ENCODE measurements at places on chromosomes 6 and 20. TPM values are rescaled to one million over a fixed set of nuclear protein-coding genes. Genes with fewer than 3 reads are reported as not detected.

DNA sequence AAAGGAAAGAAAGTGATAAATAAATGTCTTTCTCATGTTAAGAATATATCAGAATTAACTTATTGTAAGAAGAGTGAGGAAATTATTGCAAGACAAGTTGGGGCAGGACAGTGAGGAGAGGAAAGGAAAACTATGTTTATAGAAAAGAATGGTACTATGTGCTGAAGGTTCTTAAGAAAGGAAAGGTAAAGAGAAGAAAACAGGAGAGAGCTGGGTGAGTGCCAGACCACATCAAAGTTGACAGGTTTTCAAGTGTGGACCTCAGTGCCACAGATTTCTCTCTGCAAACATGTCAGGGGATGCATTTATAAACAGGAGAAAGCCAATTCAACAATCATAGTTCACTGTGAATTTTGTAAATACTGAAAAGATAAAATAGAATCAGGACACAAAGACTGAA lies 439.2 kb downstream of the PKHD1 start:
- H3K4me1 ChIP-seq = no peaks in the 10 kb centered on the region
- no peak overlapping the region for H3K27ac ChIP-seq
- no peaks in the 10 kb centered on the region for H3K27me3 ChIP-seq
- DNase-seq = no peak
- no peak overlapping the region for H3K4me3 ChIP-seq

DNA sequence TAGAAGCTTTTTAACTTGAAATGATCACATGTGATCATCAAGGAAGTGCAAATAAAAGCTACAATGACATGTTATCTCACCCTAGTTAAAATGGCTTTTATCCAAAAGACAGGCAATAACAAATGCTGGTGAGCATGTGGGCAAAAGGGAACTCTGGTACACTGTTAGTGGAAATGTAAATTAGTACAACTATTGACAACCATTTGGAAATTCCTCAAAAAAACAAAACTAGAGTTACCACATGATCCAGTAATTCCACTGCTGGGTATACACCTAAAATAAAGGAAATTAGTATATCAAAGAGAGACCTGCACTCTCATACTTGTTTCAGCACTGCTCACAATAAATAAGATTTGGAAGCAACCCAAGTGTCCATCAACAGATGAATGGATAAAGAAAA lies 108.7 kb downstream of the HTR1B start:
- H3K4me3 ChIP-seq = no peak overlapping the region
- H3K27me3 ChIP-seq = no peaks in the 10 kb centered on the region

DNA sequence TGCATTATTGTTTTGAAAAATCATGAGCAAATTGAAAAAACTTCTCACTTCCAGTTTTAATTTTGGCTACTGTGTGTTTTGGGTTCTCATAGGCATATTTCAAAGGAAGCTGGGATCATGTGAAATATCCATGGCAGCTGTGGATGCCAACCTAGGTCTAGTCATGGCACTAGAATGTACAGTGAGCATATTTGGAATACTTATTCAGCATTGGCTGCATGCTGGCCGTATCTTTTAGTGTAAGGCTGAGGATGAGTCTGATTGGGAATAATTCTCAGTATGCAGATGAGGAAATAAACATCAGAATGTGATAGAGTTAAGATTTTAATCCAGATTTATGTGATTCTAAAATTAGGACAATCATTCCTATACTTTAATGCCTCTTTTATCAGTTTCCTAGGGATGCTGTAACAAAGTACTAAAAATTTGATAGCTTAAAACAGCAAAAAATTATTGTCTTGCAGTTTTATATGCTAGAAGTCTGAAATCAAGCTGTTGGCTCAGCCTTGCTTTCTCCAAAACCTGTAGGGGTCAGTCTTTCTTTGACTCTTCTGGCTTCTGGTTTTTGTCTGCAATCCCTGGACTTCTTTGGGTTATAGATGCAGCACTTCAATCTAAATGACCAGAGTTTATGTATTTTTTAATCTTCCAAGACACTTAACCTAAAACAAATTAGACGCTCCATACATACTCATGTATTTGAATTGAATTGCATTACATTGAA lies 37.7 kb upstream of the DEFB112 start:
- H3K4me3 ChIP-seq = no peak overlapping the region
- no peak for DNase-seq
- H3K4me1 ChIP-seq = no peaks in the 10 kb centered on the region
- H3K27ac ChIP-seq = no peak overlapping the region
- H3K27me3 ChIP-seq = no peaks in the 10 kb centered on the region

GRCh38 chr20:17806739-17807441 lies 107.1 kb downstream of the BANF2 start:
- H3K27ac ChIP-seq = peak overlapping the region; percentile 80
- H3K4me1 ChIP-seq = no peaks in the 10 kb centered on the region
- no peaks in the 10 kb centered on the region for H3K36me3 ChIP-seq
- H3K4me3 ChIP-seq = no peak overlapping the region
- DNase-seq = peak; percentile 59

DNA sequence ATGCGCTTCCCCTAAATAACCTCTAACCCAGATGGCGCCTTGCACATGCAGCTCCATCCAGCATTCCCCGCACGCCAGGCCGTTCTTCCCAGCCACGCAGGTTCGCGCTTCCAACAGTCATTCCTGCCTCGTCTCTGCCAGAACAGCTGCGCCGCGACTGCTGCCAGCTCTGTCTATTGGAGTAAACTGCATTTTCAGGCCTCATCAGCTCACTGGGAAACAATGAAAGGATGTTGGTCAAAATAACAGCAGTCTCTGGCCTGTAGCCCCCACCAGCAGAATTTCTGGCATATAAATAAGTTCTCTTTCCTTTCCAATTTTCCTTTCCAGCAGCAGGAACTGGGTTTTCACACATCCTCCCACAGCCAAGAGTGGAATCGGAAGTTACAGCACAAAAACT lies 14.6 kb downstream of the NRSN1 start:
- H3K4me1 ChIP-seq = no peaks in the 10 kb centered on the region
- DNase-seq = no peak
- H3K36me3 ChIP-seq = no peaks in the 10 kb centered on the region
- no peak overlapping the region for H3K27ac ChIP-seq

DNA sequence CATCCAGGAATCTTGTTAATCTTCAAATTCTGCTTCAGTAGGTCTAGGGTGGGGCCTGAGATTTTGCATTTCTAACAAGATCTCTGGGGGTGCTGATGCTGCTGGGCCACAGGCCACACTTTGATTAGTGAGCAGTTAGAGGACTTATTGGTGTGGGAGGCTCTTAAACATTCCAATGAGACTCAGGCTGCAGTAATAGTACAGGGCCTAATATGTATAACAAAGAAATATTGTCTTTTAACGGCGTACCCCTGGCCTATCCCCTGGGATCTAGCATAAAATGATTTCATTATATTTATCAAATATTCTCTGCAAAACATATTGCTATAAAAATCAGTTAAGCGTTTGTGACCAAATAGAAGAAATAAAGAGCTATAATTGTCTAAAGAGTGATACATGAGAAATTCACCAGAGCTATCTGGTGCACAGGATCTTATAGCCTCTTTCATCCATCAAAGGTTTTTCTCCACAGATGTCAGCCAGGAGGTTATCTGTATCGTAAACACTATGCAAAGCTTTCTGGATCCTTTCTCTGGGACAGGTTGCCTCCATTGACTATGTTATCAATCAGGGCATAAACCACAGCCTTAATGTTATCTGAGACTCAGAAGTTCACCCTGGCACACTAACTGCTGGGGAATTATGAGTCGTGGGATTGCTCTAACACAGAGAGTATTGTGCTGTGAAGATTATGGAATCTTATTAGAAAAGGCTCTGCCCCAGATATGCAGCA lies 488.5 kb upstream of the MAP3K7 start:
- H3K27ac ChIP-seq = no peak overlapping the region
- no peaks in the 10 kb centered on the region for H3K36me3 ChIP-seq
- H3K4me1 ChIP-seq = no peaks in the 10 kb centered on the region
- H3K27me3 ChIP-seq = no peaks in the 10 kb centered on the region
- DNase-seq = no peak

DNA sequence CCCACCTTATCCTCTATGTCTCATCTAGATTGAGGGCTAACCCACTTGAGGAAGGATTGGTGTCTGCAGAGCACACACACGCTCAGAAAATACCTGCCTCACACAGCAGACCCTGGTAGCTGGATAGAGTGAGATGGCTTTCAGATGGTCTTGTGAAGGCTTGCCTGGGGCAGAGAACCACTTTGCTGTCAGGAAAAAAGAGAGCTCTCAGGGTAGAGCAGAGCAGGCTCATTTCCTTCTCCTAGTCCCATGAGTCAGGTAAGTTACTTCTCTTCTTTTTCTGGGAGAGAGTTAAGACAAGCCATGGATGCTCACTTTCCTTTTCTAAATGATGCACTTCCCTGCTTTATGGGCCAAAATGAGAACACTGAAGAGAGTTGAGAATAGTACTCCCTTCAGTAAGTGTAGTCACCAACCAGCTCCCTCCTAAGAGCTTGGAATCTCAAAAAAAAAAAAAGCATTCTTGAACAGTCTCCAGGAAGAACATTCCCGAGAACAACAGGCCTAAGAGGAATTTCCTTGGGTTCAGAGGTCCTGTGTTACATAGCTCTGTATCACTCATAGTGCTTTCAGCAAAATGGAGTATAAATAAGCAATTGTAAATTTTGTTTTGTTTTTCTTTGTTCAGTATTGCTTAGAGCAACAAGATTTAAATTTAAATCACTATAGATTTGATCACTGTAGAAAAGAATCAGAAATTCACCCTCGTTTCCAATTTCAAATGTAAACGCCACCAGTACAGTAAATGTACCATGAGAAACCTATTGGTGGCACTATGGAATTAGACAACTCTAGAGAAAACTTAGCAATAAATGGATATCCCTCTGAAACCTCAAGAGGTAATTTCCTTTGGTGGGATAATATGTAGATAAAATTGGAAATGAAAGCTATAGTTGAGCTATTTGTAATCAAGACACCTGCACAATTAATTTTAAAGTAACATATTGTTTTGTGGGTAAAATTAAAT lies 530.3 kb downstream of the RFPL4B start:
- H3K4me1 ChIP-seq = no peaks in the 10 kb centered on the region
- no peak overlapping the region for H3K27ac ChIP-seq
- DNase-seq = no peak

DNA sequence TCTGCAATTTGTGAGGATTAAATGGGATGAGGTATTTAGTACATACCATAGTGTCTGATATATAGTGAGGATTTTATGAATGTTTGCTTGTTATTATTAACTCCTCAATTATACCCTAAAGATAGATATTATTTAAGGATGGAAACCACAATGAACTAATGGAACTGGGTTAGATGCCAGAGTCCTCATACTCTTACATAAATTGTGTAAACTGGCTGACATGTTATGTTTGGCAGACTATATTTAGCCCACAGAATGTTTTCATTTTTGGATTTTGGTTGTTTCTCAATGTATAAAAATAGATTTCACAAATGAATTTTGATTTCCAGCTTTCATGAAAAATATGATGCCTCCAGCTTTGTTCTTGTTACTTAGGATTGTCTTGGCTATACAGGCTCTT lies 37.6 kb downstream of the HTR1B start:
- no peak overlapping the region for H3K27ac ChIP-seq
- no peak overlapping the region for H3K4me3 ChIP-seq
- H3K27me3 ChIP-seq = no peaks in the 10 kb centered on the region
- H3K36me3 ChIP-seq = no peaks in the 10 kb centered on the region
- no peaks in the 10 kb centered on the region for H3K4me1 ChIP-seq
- no peak for DNase-seq

GRCh38 chr6:153758516-153758915 lies 280.5 kb upstream of the OPRM1 start:
- no peak for DNase-seq

- no peak overlapping the region for H3K4me3 ChIP-seq
- no peak for DNase-seq
- H3K27me3 ChIP-seq = no peaks in the 10 kb centered on the region
Observed at GRCh38 chr20:5535125-5535756, 215.0 kb upstream of the SHLD1 start.

- H3K27me3 ChIP-seq = no peaks in the 10 kb centered on the region
- no peak overlapping the region for H3K27ac ChIP-seq
- H3K4me1 ChIP-seq = no peaks in the 10 kb centered on the region
- H3K36me3 ChIP-seq = no peaks in the 10 kb centered on the region
Observed at GRCh38 chr6:102340311-102340710, 946.8 kb downstream of the GRIK2 start.

DNA sequence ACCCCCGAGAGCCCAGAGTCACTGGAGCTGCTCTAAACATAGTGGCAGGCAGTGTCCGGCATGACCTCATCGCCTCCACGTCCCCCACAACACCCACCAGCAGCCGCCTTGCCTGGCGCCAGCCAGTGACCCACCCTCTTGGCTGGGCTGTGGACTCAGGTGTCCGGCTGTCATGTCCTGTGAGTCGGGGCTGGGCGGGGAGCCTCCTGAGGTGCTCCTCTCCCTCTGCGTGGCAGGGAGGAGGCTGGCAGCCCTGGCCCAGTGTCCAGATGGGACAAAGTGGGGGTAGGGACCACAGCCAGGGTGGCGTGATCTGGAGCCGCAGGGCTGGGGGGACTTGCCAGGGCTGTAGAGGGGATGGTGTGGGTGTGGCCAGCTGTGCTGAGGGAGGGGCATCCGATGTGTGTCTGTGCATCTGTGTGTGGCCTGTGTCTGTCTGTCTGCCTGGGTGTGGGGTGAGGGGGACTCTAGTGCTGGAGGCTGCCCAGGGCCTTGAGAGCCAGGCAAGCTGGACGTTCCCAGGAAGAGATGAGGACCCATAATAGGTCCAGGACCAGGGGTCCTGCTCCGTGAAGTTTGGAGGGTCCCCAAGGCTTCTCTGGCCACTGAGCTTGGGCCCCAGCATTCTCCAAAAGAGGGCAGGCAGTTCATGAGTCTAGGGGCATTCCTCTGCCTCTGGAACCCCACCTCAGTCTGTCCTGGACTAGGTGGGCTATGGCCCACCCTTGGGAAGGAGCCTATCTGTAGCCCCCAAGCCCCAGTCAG lies 2.3 kb upstream of the SOX18 start:
- H3K36me3 ChIP-seq = no peaks in the 10 kb centered on the region
- H3K4me3 ChIP-seq = no peak overlapping the region
- H3K4me1 ChIP-seq = no peaks in the 10 kb centered on the region

DNA sequence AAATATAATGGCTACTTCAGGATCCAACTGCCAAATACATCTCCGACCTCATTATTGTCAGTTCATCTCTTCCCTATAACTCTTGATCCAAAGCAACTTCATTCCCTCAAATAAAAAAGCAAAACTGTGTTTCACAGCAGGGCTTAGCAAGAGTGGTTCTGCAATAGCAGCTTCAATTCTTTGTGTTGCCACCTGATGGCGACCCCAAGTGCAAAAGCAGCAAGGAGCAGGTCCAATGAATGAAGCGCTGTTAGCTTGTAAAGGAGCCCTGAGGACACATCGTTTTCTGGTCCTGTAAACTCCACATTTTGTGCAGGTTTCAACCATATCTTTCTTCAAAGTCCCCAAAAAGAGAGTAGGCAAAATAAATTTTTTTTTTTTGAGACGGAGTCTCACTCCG lies 19.6 kb downstream of the RTN4IP1 start:
- no peaks in the 10 kb centered on the region for H3K4me1 ChIP-seq
- no peak overlapping the region for H3K27ac ChIP-seq
- no peaks in the 10 kb centered on the region for H3K36me3 ChIP-seq
- no peak for DNase-seq
- H3K4me3 ChIP-seq = no peak overlapping the region

Gene NELFE
- 106 TPM for total RNA-seq

Gene CCN2
- 93.3 TPM for total RNA-seq

Gene PIGU
- total RNA-seq = 27.3 TPM

Gene BPIFA3
- not detected for total RNA-seq

Gene PAK5
- total RNA-seq = 4.8 TPM

Gene LRRC73
- 15.0 TPM for total RNA-seq

Gene GPR6
- not detected for total RNA-seq

Gene EYS
- 3.1 TPM for total RNA-seq

Gene HIVEP1
- 10.7 TPM for total RNA-seq

Measured in adrenal gland (tissue), 19 donors.